Fibroblast of skin of left quadriceps (primary cell): ENCODE measurements at places on chromosomes 3 and 15.
A peak's percentile ranks its signal among the peaks of the same experiment; 100 is the strongest.

DNA sequence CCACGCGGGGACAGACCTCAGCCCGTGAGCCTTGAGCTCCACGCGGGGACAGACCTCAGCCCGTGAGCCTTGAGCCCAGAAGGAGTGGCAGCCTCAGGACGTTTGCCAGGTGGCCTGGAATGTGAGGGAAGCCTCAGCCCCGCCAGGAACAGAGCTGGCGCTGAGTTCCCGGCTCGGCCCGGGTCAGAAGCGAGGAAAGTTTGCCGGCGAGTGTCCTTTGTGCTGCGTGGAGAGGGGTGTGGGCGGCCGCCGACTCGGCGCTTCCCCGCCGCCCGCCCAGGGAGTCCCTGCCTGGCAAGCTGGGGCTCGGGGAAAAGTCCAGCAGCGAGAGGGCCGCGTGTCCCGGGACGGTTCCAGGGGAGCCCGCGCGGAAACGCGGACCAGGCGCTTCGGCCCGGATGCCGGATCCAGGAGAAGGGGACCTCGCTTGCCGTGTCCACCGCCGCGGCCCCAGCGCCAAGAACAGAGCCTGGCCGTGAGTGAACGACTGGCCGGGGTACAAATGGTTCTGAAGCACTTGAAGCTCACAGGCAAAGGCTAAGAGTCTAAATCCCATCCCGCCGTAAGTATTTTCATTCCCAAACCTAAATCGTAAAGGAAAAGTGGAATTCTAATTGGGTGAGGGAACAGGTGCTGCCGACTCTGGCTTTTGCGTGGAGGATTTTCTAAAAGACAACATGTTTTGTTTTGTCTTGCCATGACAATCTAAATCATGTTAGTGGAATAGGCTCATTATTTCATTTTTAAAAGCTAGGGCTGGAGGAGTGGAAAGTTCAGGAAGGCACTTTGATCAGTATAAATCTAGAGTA lies 1.7 kb downstream of the LRRN1 start:
- DNase-seq: no peak

DNA sequence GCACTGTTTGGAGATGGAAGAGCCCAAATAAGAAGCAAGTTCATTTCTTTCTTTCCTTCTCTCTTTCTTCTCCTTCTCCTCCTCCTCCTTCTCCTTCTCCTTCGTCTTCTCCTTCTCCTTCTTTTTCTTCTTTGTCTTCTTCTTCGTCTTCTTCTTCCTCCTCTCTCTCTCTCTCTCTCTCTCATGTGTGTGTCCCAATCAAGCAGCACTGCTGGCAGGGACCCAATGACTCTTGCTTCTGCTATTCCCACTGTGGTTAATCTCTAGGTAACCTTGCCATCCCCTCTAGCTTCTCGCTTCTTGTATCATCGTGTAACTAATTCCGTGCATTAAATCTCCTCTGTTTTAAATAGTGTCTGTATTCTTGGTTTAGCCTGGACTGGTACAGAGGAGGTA lies 26.1 kb upstream of the ZNF280D start:
- DNase-seq: peak; percentile 94

GRCh38 chr15:80852676-80853075 lies 73.5 kb downstream of the CEMIP start:
- no peak for DNase-seq

DNA sequence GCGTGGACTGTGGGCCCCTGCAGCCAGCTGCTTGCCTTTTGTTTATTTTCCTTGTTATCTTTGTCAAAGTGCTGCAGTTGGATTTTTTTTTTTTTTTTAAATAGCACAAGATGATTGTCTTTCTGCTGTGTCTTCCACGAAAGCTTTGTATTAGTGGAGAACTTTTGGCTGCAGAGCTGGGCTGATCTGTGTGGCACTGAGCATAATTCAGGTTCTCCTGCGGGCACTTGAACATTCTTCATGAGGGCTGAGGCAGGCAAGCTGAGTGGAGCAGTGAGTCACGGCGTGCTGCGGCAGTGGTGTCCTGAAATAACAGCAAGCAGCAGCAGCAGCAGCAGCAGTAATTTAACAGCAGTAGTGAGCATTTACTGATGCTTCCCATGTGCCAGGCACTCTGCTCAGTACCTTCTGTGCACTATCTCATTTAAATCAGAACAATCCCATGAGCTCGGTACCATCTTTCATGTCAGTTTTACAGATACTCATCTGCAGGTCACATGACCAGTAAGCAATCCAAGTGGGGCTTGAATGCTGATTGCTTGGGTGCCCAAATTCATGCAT lies 45.8 kb downstream of the MITF start:
- DNase-seq: no peak

- peak; percentile 62 for DNase-seq
Measured at GRCh38 chr15:34588046-34588674, 4.7 kb upstream of the GOLGA8B start.

- no peak for DNase-seq
Measured at GRCh38 chr3:120155108-120155507, 60.9 kb upstream of the GSK3B start.

DNA sequence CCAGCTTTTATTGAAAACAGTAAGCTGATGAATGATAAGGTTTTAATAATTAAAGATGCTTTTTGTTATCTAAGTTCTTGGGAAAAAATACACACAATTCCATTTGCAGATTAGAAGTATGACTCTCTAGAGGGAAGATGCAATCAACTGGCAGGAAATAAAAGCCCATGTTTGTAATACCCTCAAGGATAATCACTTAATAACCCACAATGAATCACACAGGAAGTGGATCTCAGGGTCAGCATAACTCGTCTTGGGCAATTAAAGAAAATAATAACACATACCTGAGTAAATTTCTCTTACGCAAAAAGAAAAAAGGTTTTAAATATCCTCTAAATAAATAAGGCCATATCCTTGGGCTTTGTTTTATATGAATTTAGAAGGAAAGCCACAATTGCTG lies 9.4 kb upstream of the EID1 start:
- DNase-seq: peak; percentile 35

GRCh38 chr3:126570103-126570541 lies 11.4 kb upstream of the C3orf22 start:
- no peak for DNase-seq

- no peak for DNase-seq
Measured at GRCh38 chr15:65066001-65066634, 1.7 kb downstream of the RASL12 start.

- no peak for DNase-seq
Measured at GRCh38 chr15:85748176-85748575, 46.5 kb downstream of the KLHL25 start.

DNA sequence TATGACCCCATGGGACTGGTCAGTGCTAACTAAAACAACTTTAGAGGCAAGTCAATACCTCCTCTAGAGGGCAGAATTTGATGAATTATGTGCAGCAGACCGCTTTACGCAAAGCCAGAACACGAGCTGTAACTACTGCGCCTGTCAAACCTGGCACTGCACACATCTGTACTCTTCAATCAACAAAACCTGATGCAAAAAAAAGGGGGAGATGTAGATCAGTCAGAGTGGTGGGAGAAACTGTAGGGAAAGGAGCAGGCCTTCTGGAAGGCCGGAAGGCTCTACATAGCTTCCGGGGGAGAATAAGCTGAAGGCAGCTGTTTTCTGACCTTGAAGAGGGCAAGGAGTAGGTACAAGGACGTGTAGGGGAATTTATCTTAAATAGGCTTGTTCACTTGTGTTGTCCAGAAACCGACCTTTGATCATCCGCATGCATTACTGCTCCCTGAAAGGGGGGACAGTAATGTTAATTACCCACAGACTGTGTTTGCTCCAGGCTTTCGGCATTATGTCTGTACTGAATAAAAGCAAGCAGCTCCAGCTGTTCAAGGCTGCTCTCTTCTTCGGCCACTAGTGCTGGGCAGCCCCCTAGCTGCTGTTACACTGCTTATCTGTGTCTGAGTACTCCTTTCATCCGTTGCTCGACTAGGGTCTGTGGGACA lies 41.0 kb downstream of the GPR160 start:
- DNase-seq: no peak

GRCh38 chr3:29889215-29889614 lies 608.3 kb downstream of the RBMS3 start:
- DNase-seq: peak; percentile 29

GRCh38 chr3:134640872-134641470 lies 9.9 kb downstream of the KY start:
- DNase-seq: no peak

DNA sequence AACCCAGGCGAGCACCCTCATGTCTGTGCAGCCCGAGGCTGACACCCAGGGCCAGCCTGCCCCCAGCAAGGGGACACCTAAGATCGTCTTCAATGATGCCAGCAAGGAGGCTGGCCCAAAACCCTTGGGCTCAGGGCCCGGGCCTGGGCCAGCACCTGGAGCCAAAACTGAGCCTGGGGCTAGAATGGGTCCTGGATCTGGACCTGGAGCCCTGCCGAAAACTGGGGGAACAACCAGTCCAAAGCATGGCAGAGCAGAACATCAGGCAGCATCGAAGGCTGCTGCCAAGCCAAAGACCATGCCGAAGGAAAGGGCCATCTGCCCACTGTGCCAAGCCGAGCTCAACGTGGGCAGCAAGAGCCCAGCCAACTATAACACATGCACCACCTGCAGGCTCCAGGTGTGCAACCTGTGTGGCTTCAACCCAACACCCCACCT lies 31.4 kb upstream of the APEH start:
- DNase-seq: no peak

GRCh38 chr3:142931222-142931621 lies 32.3 kb downstream of the PAQR9 start:
- no peak for DNase-seq

- no peak for DNase-seq
Measured at GRCh38 chr3:122395582-122395981, 11.6 kb downstream of the FAM162A start.

GRCh38 chr15:68312701-68313204 lies 35.2 kb downstream of the FEM1B start:
- DNase-seq: no peak

GRCh38 chr3:76497636-76498035 lies 542.3 kb upstream of the ROBO2 start:
- DNase-seq: no peak

- DNase-seq: no peak
Measured at GRCh38 chr15:87829332-87830050, 427.0 kb downstream of the NTRK3 start.

DNA sequence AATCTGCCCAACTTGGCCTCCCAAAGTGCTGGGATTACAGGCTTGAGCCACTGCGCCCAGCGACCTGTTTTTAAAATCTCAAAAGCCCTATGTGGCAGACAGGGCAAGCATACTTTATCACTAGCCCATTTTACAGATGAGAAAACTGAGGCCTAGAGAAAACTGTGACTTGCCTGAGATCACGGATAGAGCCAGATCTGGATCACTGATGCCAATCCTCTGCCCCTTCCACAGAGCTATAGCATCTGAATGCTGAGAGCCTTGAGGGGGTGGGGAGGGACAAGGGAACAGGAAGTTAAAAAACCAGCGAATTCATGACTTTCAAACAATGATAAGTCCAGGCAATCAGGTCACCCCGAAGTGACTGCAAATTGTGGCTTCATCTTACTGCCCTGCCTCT lies 7.3 kb downstream of the ANKRD63 start:
- no peak for DNase-seq

- no peak for DNase-seq
Measured at GRCh38 chr3:35498506-35499210, 140.7 kb upstream of the ARPP21 start.

- peak; percentile 50 for DNase-seq
Measured at GRCh38 chr15:51172193-51172592, 77.5 kb upstream of the TNFAIP8L3 start.

DNA sequence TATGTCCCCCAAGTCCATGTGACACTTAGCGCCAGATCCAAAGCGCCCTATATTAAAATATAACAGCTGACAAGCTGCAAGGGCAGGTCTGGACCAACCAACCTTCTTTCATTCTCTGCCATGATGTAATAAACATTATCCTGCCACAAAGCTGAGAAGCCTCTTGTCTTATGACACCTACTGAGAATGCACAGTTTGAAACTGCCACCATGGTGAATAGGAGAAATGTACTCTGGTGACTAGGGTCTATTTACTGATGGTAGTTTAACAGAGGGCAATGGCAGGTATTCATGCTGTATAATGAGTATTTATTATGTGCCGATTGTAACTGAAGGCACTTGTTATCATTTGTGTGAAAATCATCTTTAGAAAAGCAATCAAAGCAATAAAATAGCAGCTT lies 634.0 kb downstream of the OTOL1 start:
- DNase-seq: no peak

GRCh38 chr15:88716543-88717381 lies 77.9 kb downstream of the ISG20 start:
- DNase-seq: no peak

- DNase-seq: no peak
Measured at GRCh38 chr3:159417761-159418160, 570.9 kb upstream of the IL12A start.

DNA sequence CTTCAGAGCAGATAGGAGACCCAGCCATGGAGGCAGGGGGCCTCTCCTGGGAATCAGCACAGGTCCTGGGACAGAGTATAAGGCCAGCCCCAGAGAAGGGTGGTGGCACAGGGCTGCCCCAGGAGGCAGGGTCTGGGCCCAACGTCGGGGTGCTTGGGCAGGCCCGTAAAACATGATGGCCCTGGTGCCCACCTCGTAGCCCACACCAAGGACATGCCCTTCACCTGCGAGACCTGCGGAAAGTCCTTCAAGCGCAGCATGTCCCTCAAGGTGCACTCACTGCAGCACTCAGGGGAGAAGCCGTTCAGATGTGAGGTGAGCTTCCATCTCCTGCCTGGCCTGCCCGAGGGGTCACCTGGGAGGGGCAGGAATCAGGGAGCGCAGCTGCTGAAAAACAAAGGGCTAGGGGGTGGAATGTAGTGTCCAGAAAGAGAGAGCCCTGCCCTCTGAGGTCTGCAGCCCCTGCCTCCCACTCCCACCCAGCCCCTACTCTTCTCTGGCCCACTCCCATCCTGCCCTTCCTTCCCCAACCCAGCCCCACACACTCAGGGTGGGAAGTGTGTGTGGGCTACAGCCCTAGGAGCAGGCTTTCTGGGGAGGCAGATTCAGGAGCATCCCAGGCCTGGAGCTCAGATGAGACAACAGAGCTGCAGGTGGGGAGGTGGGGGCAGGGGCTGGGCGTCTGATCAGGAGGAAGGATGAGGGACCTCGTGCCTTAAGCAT lies 9.5 kb downstream of the ZBTB47 start:
- no peak for DNase-seq

GRCh38 chr3:123344175-123344906 lies 104.5 kb downstream of the ADCY5 start:
- DNase-seq: peak; percentile 59

DNA sequence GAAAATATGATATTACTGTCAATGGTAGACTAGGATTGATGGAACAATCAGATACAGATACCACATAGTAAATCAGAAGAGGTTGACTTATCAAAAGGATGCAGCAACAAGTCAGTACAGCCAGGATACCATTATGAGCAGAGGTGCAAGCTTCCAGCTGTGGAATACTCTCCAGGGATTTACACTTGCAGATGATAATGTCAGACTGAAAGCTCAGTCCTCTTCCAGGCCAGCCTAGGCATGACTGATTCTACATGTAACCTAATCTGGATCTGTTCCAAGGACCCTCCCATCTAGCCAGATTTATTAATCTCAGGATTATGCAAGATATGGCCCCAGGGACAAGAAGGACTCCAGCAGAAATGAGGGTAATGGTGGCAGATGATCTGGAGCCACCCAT lies 8.2 kb downstream of the FILIP1L start:
- no peak for DNase-seq

GRCh38 chr3:156176048-156176447 lies 55.7 kb downstream of the KCNAB1 start:
- DNase-seq: no peak
